ENCODE measurements at places on chromosomes 7 and 10. TPM values are rescaled to one million over a fixed set of nuclear protein-coding genes. Genes with fewer than 3 reads are reported as not detected.

Gene CTTNBP2
- 6.7 TPM for polyA plus RNA-seq

DNA sequence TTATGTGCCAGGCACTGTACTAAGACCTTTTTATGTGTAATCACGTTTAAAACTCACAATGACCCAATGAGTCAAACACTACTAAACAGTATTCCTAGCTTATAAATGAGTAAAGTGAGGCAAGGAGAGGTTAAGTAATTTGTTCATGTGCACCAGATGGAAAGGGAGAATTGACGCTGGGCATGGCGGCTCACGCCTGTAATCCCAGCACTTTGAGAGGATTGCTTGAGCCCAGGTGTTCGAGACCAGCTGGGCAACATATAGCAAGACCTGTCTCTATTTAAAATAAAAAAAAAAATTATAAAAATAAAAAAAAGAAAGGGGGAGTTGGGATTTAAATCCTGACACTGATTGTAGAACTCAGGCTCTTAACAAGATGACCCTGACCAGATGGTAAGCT, 46.7 kb upstream of the DLG5 start:
- H3K36me3 ChIP-seq = no peaks in the 10 kb centered on the region
- H3K27me3 ChIP-seq = no peaks in the 10 kb centered on the region

Gene SHTN1
- 16.3 TPM for polyA plus RNA-seq

DNA sequence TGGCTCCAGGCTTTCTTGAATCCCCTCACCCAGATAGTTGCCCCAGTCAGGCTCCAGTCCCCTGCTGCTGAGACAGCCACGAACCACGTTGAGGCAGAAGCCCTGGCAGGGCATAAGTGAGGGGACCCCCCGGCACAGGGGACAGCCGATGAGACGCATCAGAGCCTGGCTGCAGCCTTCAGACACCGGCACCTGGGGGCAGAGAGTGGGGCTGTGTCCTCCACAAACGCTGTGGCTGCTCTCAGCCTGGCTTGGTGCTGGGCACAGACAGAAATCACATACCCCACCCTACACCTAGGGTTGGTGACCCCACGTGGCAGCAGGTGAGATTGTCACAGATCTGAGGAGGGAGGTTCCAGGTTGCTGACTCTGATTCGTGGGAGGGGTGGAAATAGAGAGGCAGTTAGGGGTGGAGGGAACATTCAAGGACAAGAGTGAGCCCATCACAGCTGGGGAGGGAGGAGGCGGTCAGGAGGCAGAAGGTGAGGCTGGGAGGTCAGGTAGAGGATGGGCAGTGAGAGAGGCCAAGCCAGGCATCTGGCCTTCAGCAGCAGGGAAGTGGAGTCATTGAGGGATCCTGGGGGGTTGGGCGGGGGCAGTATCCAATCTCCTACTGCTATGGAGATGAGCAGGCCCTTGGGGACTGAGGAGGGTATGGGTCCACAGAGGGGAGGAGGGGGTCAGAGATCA, 3.2 kb downstream of the GPC2 start:
- no peaks in the 10 kb centered on the region for H3K27me3 ChIP-seq
- no peak overlapping the region for H3K4me3 ChIP-seq
- no peak for DNase-seq
- no peaks in the 10 kb centered on the region for H3K36me3 ChIP-seq
- no peaks in the 10 kb centered on the region for H3K4me1 ChIP-seq

GRCh38 chr7:42093349-42093905, 143.6 kb downstream of the GLI3 start:
- no peak overlapping the region for H3K4me3 ChIP-seq
- no peaks in the 10 kb centered on the region for H3K27me3 ChIP-seq

Gene MORN4
- 11.5 TPM for polyA plus RNA-seq

DNA sequence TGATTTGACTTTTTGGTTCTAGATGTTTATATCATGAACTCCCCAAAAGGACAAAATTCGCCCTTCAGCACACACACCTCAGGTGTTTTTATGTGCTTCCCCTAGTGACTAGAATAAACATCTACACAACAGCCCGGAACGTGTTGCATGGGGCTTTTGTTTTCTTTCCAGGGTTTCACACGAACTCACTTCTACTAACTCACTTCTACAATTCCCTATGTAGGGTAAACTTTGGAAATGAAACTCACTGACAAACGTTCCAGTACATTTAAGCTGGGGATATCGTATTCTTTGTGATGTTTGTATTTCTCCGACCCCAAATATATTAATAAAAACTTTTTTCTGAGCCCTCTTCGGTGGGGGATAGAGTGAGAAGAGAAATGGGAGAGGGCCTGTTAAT, 1.4 kb downstream of the TRA2A start:
- no peaks in the 10 kb centered on the region for H3K27me3 ChIP-seq
- no peaks in the 10 kb centered on the region for H3K36me3 ChIP-seq
- H3K4me1 ChIP-seq = peaks cover 10% of the 10 kb centered on the region
- DNase-seq = no peak
- peak overlapping the region; percentile 78 for H3K4me3 ChIP-seq

GRCh38 chr7:104723001-104723400, 291.0 kb upstream of the KMT2E start:
- no peaks in the 10 kb centered on the region for H3K4me1 ChIP-seq
- no peaks in the 10 kb centered on the region for H3K27me3 ChIP-seq
- H3K4me3 ChIP-seq = no peak overlapping the region
- H3K36me3 ChIP-seq = no peaks in the 10 kb centered on the region
- H3K27ac ChIP-seq = no peak overlapping the region
